ENCODE measurements at places on chromosomes 16 and 17.
A peak's percentile ranks its signal among the peaks of the same experiment; 100 is the strongest.

- DNase-seq, result no peak
These were observed 143.6 kb upstream of the NOL11 start for GRCh38 chr17:67573987-67574657.

GRCh38 chr16:54285414-54286089 lies 1.0 kb downstream of the IRX3 start:
- DNase-seq, result peak; percentile 49

DNA sequence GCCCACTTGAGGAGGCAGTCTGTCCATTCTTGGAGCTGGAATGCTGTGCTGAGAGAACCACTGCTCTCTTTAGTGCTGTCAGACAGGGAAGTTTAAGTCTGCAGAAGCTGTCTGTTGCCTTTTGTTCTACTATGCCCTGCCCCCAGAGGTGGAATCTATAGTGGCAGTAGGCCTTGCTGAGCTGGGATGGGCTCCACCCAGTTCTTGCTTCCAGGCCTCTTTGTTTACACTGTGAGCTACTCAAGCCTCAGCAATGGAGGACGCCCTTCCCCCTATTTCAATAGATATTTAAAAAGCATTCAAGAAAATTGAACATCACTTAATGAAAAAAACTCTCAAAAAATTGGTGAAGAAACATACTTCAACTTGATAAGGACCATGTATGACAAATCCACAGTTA lies 313.5 kb downstream of the PHKB start:
- peak; percentile 69 for DNase-seq

- DNase-seq, result no peak
These were observed 9.7 kb downstream of the RPA1 start for GRCh38 chr17:1839516-1839915.

DNA sequence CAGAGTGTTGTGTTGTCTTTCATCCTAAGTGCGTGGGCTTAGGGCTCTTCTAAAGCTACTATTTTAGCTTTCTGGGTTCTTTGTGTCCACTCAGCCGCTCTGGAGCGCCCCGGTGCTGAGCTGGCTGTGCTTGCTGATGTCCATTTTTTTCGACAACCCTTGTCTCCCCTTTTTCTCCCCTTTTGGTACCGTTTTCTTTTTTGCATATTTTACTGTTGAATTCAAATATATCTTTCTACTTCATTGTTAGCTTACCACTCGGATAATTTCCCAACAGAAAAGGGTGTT lies 1.2 kb downstream of the SRRM2 start:
- DNase-seq, result no peak

DNA sequence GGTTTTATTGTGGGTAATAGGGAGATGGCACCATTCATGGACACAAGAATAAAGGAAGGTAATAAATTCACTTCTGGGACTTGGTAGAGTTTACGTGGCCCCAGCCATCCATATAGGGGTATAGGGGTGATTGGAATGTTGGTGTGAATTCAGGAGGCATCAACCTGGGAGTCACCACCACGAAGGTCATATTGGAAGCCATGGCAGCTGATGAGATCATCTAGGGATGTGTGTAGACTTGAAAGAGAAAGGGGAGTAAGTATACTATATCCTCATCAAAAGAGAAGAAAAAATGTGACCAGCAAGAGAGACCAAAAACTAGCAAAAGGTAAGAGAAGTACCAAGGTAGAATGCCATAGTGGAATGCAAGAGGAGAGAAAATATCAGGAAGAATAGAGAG lies 26.6 kb upstream of the GINS3 start:
- no peak for DNase-seq

DNA sequence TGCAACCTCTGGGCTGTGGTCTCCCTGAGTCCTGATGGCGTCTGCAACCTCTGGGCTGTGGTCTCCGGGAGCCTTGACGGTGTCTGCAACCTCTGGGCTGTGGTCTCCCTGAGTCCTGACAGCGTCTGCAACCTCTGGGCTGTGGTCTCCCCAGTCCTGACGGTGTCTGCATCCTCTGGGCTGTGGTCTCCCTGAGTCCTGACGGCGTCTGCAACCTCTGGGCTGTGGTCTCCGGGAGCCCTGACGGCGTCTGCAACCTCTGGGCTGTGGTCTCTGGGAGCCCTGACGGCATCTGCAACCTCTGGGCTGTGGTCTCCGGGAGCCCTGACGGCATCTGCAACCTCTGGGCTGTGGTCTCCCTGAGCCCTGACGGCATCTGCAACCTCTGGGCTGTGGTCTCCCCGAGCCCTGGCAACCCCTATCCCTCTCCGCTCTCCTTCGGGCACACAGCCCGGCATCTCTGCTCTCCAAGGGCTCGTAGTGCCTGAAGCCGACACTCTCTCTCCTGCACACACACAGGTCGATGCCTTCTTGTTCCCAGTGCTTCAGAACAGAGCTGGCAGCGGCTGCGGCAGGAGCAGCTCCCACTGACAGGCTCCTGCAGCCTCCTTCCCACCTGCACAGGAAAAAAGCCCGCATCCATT lies 45.6 kb downstream of the METRNL start:
- DNase-seq, result no peak

DNA sequence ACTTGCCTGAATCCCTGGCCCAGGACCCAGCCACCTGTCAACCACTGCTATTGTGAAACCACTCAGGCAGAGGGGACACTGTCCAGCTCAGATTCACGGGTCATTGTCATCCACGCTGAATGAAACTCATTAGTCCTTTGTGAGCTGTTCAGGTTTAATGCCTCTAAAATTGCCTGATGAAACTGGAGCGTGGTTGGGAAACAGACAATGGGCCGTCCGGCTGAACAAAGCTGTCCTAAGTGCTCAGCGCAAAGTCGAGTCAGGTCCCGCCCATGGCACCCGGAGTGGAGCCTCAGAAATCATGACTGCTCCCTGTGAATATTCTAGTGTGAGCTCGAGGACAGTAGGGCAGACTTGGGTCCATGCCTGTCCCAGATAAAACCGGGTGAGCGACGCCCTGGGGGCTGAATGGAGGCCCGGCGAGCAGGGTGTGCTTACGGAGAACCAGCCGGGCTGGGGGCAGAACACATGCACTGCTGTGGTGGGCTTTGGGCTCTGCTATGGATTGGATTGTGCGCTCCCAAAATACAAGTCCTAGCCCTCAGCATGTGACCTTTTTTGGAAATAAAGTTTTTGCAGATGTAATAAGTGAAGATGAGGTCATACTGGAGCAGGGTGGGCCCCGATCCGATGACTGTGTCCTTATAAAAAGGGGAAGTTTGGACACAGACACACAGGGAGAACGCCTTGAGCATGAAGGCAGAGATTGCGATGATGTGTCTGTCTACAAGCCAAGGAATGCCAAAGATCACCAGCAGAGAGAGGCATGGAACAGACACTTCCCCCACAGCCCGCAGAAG lies 12.9 kb upstream of the CMIP start:
- DNase-seq, result no peak

- DNase-seq, result peak; percentile 87
These were observed 756 bp downstream of the TAX1BP3 start for GRCh38 chr17:3667366-3668278.

DNA sequence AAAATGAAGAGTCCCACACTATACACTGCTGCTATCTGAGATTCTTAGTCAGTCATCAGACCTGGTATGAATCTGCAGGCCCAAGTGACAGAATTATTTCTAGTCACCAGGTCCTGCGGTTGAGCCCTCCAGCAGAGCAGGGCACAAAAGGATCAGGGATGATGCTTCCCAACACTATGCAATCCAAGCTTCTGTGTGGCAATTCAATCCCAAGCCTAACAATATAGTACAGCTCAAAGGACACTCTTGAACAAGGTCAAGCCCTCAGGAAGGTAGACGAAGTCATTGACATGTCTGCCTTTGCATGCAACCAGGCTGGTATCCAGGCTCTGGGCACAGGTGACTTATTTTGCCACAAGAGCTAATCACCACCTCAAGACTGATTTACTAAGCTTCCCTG lies 5.8 kb downstream of the DCUN1D3 start:
- DNase-seq, result no peak

- peak; percentile 62 for DNase-seq
These were observed 29.0 kb upstream of the RNPS1 start for GRCh38 chr16:2296661-2297505.

DNA sequence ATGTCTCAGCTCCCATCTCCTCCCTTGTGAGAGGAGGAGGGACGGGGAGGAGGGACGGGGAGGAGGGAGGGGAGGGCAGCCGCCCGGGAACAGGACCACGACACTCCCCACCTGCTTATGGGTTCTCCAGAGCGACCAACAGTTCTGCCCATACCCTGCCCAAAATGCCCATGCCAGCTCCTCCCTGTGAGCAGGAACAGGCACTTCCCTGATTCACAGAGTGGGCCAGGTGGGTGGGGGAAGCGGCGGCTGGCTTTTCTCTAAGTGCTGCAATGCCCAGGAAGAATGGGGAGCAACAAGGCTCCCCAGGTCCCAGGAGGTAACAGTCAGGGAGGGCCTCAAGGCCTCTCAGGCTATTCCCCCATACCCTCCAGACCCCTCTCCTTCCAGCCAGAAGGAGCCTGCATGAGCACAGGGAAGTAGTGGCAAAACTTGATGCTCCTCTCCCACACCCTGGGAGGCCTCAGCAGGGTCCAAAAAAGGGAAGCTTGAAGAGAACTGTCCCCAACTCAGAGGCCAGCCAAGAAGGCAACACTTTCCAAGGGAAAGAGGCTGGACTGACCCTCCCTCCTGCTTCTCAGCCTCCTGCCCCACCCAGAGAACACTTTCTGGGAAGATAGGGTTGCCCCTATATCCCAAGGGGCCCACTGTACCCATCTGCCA lies 53.8 kb downstream of the MYO18A start:
- DNase-seq, result no peak

GRCh38 chr16:46897471-46897870 lies 13.3 kb downstream of the GPT2 start:
- DNase-seq, result no peak

GRCh38 chr16:86151239-86151851 lies 252.4 kb downstream of the IRF8 start:
- no peak for DNase-seq

DNA sequence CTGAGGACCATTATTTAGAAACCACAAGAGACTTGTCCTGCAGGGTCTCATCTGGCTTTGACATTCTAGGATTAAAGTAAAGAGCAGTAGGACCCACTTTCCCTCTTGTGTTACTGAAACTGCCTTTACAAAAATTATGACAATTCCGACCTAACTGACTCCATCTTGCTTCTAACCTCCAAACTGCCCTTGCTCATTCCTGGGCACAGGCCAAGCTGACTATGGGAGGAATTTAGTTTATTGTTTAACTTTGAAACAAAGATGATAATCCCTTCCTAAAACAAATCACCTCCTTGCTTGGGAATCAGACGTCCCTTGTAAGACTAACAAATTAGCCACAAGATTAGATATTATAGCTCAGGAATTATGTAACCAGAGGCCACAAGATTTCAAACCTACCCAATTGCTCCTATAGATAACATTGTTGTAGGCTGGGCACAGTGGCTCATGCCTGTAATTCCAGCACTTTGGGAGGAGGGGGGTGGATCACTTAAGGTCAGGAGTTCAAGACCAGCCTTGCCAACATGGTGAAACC lies 87.0 kb upstream of the FBXO47 start:
- no peak for DNase-seq

- no peak for DNase-seq
These were observed 312.2 kb downstream of the BCAS3 start for GRCh38 chr17:60989846-60990245.

DNA sequence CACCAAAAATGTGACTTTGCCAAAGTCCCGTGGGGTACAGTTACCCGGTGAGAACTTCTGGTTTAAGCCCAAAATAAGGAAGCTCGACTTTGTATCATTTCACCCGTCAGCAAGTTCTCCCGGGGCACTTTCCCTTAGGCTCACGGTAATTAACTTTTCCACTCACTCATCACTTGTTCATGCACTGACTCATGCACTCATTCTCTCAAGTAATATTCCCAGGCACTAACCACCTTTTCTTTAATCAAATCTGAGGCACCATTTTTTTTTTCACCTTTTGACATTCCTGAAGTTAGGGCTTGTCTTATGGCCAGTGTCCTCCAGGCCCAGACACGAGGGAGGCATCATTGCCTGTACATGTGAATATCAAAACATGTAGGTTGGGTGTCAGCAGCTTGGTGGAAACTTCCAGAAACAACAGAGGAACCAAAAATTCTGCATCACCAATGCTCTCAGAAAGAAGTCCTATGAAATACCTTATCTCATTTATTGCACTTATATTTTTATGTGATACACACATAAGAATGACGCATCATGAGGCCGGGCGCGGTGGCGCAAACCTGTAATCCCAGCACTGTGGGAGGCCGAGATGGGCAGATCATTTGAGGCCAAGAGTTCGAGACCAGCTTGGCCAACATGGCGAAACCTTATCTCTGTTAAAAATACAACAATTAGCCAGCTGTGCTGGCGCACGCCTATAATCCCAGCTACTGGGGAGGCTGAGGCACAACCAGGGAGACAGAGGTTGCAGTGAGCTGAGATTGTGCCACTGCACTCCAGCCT lies 36.1 kb upstream of the ATP2C2 start:
- DNase-seq, result no peak

DNA sequence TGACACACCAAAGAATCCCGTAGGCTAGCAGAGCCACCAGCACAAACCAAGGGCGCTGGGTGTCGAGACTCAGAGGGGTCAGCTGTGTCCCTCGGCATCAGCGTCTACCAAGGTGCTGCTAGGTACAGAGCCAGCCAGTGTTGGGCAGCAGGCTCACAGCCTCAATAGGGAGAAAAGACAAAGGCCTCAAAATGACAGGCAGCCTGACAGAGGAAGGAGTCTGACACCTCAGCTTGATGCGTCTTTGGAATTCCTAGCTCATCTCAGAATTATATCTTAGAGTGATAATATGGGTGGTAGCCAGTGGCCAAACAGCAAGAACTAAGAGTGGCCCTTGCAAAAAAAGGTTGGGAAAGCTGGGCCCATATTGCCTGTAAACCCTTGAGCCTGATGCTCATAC lies 45.9 kb downstream of the HS3ST3B1 start:
- no peak for DNase-seq

GRCh38 chr16:49931916-49932315 lies 76.0 kb upstream of the ZNF423 start:
- no peak for DNase-seq

GRCh38 chr17:6872936-6873335 lies 41.4 kb upstream of the TEKT1 start:
- DNase-seq, result no peak

DNA sequence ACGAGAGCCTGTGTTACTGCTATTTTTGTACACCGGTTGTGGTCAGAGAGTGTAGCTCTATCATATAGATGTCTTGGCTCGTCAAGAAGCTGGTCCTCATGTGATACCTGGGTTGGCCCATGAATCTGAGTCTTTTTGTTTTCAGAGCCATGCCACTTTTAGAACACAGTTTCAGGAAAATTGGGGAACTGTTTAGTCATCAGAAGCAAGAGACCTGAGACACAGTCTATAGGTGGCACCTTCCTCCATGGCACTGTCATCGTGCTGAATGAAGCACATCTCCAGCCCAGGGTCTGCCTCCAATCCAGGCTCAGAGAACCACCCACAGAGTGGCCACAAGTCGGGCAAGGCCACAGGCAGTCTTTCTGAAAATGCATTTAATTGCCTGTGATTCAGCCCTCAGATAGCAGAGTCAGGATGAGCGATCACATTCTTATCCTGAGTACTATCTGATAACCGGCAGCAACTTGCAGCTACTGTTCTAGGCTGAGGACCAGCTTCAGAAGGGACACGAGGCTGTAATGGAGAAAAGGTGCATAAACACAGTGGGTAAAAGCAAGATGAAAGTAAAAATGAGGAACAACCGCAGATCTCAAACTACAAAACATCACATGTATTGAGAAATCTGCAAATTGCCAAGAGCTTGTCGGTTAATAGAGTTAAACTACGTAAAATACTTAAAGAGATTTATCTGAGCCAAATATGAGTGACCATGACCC lies 14.2 kb upstream of the HAPSTR1 start:
- peak; percentile 63 for DNase-seq

All from PC-9 (cell line).